ENCODE measurements at places on chromosomes 3 and 15.

DNA sequence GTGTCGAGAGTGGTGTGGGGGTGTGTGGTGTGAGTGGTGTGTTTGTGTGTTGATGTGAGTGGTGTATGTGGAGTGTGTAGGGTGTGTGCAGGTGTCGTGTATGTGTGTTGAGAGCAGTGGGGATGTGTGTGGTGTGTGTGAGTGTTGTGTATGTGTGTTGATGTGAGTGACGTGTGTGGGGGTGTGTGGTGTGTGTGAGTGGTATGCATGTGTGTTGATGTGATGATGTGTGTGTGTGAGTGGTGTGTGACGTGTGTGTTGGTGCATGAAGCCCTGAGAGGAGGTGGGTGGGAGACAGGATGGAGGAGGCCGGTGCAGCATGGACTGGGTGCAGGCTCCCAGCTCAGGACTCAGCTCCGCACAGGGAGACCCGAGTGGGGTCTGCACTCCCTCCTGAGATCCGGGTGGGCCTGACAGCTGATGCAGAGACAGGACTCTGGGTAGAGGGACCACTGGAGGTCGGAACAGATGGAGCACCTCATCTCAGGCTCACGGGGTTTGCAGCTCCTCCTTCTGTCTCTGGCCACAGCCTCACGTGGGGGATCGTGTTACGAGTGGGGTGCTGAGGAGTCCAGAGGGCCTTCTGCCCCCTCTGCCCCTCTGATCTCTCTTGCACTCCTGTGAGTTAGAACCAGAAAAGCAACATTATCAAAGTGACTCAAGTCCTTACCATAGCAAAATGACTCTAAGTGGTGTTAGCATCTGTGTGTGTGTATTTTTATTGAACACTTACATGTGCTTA, 41.3 kb downstream of the ARNT2 start:
- no peak for DNase-seq

- DNase-seq: no peak
Observed at GRCh38 chr3:127670229-127670559, 2.6 kb upstream of the ABTB1 start.

DNA sequence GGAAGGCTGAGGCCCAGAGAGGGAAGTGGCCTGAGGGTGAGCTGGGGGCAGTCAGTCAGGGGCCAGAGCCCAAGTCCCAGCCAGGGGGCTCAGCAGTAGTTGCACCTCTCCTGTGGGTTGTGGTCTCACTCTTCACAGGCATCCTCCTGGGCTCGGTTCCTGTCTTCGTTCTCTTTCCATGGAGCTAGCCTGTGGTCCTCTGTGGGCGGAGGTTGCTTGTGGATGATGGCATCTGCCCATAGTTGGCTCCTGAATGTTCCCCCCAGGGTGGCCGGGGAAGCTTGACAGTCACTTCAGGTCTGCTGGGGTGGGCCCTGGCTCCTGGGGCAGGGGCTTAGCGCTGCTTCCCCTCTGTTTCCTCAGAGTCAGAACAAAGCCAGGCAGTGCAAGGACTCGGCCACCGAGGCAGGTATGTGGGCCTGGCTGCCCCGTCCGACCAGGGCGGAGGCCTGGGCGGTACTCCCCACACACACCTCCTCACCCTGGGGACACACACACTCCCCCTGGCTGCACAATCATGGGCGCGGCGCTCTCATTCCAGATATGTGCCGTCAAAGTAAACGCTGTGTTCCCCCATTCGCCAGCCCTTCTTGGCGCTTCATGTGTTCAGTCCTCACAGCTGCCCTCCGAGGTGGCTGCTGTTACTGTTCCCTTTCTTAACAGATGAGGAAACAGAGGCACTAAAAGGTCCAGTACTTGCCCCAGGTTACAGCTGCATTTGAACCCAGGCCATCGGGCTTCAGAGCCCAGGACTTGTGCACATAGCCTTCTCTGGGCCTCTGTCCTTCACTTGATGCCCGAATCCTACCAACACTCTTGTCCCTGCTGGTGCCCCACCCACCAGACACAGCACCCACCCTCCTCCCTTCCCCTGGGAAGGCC, 34.5 kb downstream of the PSTPIP1 start:
- no peak for DNase-seq

DNA sequence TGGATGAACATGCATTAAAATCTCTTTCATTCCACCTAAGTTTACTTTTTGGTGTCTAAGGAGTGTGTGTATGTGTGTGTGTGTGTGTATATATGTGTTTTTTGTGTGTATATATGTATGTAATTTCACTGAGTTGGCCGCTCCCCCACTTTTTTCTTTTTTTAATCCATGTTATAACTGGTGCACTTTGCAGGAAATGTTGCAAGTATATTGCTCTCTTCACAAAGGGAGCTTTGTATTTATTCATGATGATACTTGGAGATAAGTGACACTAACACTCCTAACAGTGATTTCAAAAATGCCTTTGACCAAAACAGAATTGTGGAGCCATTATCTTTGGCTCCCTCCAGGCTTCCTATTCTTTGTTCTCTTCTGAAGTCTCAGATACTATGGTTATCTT, 95.8 kb downstream of the FNDC3B start:
- no peak for DNase-seq

- no peak for DNase-seq
Observed at GRCh38 chr3:2247831-2248230, 149.2 kb downstream of the CNTN4 start.

- no peak for DNase-seq
Observed at GRCh38 chr15:33008284-33008995, 186.1 kb downstream of the FMN1 start.

GRCh38 chr3:72100601-72101187, 315.7 kb upstream of the PROK2 start:
- peak; percentile 93 for DNase-seq

GRCh38 chr3:147191795-147192385, 214.5 kb downstream of the ZIC4 start:
- DNase-seq: no peak

DNA sequence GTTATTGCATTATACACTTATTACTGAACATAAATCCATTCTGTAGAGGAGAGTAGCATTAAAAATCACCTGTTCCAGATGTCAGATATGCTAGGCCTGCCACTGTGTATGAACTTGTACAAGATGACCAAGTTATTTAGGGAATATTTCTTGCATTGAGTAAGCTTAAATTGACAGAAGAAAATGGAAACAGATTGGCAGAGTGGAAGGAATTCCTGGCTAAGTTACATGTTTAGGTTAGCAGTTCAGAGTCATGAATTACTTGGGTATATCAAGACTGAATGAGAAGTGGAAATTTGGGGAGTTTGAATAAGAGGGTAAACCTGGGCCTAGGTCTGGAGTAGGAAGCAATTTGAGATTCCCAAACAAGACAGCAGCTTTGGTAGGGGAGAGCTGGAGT, 44.6 kb downstream of the ARHGAP31 start:
- no peak for DNase-seq

GRCh38 chr3:154135511-154136173, 14.5 kb downstream of the ARHGEF26 start:
- DNase-seq: no peak

DNA sequence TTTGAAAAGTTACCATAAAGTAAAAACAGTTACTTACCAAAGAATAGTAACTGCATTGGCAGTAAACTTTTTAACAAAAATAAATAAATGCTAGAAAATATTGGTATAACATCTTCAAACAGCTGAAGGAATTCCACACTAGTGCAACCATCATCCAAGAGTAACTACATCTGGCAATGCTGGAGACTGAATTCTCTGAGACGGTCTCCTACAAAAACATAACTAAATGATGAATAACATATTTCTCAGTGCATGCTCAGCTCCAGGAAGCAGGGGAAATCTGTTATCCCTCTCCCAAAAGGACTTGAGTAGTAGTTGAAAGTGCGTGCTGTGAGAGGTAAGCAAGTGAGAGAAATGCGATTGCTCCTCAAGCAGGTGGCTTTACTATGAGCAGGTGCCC, 526.8 kb upstream of the CCDC54 start:
- no peak for DNase-seq

- DNase-seq: no peak
Observed at GRCh38 chr3:73789825-73790444, 165.2 kb upstream of the PDZRN3 start.

GRCh38 chr3:164416491-164417222, 661.6 kb downstream of the SI start:
- DNase-seq: no peak

GRCh38 chr3:158528076-158528674, 42.8 kb upstream of the MLF1 start:
- no peak for DNase-seq

- no peak for DNase-seq
Observed at GRCh38 chr15:70202756-70203155, 105.0 kb upstream of the TLE3 start.

GRCh38 chr3:98778383-98778782, 15.2 kb downstream of the ST3GAL6 start:
- DNase-seq: no peak

- DNase-seq: no peak
Observed at GRCh38 chr15:84685304-84685703, 27.3 kb upstream of the NMB start.

DNA sequence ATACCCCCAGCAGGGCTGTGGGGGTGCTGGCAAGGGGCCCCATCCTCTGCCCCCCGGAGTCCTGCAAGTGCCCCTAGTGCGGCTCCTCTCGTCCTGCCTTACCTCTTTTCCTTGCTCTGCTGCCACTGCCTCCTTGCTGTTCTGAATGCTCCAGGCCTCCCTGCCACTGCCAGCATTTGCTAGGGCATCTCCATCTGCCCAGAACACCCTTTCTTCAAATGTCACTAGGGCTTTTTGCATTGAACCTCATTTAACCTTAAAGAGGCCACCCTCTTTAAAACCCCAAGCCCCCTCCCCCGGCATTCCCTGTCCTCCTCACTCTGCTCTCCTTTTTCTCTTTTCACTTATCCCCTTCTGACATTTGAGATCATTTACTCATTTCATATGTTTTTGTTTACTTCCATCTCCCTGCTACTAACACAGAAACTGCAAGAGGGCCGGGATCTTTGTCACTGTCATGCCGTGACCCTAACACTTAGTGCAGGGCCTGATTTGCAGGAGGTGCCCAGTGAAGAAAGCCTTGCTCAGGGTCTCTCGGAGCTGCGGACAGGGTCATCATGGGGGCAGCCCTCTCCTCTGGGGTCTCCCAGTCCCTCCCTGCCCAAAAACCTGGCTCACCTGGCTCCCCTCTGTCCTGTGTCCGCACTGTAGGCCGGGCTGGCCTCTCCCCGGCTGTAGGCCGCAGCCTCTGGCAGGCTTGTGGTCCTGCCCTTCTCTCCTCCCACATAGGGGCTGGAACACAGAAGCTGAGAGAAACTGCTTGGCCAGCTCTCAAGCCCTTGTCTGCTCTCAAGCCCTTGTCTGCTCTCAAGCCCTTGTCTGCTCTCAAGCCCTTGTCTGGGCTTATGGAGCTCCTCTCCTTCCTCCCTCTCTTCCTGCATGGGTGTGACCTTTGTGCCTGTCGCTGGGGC, at the start of gene ACOX2:
ACOX2 (minus strand) TSS at position 690 of the 911 bp plus-strand sequence. CDS start 2,084 bp downstream, outside the sequence.
- peak; percentile 80 for DNase-seq

- no peak for DNase-seq
Observed at GRCh38 chr3:104856741-104857140, 510.0 kb upstream of the ALCAM start.

DNA sequence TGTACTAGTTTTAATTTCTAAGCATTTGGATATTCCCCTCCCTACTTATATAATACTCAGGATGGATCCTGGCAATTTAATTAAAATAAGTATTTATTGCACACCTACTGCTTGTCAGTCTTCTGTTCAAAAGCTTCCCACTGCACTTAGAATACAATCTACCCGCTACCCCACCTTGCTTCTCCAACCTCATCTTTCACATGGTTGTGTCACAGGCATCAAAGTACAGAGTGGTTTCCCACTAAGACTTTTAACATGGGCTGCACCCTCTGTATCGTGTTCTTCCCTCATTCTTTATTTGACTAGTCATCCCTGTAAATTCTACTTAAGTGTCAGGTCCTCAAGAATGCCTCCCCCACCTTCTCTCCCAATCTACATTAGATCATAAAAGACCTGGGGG, 35.0 kb downstream of the RIOX2 start:
- DNase-seq: no peak

DNA sequence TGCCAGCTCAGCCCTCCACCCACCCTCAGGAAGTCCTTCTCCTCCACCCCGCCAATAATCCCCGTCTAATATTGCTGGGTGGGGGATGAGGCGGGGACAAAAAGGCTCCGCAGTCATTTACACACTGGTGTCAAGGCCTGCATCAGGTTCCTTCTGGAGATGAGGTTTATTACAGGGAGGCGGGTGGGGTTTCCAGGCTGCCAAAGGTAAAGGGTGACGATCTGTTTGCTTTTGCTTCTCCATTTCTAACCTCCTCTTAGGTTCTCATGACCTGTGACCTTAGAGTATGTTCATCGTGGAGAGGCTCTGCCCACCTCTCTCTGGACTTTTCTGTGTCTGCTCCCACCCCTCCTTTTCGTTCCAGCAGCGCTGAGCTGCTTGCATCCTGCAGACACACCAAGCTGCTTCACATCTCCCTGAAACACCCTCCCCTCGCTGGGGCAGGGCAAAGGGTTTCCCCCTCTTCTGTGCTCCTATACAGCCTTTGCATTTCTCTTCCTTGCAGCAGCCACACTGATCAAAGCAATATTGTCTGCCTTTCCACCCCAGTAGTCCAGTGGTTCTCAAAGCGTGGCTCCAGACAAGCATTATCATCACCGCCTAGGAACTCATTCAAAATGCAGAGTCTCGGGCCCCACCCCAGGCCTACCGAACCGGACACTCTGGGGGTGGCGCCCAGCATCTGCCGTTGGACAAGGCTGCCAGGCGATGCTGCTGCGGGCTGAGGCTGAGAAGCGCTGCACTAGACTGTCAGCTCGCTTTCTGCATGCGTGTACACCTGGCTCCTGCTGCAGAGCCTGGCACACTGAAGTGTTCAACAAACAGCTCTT, 26.6 kb downstream of the CA12 start:
- no peak for DNase-seq

GRCh38 chr3:312160-312733, 115.7 kb downstream of the CHL1 start:
- no peak for DNase-seq

GRCh38 chr3:159950156-159950898, 38.3 kb upstream of the IL12A start:
- DNase-seq: no peak

GRCh38 chr3:129014148-129014547, 13.0 kb downstream of the EFCC1 start:
- no peak for DNase-seq

DNA sequence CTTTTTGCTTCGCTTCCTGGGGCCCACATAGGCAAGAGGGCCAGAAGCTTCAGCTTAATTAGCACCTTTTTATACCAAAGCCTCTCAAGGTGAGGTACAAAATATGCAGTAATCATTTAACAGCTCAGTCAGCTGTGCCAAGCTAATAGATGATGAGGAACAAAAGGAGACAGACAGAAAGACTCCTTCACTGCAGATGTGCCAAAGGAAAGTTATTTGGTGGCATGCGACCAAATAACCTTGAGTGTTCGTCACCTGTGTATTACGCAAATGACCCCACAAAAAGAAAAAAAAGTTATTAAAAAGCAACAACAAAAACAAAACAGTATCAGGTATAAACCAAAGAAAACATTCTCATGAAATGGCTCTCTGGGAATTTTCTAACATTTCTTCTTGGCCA, 325.8 kb upstream of the IGF1R start:
- DNase-seq: no peak

GRCh38 chr15:83682476-83683088, 28.7 kb downstream of the ADAMTSL3 start:
- no peak for DNase-seq

Measured in left hindlimb (tissue), 1 donor.